ENCODE measurements at places on chromosomes 7 and 10.

GRCh38 chr7:150949564-150949963, 28.6 kb downstream of the KCNH2 start:
- no peak for DNase-seq

DNA sequence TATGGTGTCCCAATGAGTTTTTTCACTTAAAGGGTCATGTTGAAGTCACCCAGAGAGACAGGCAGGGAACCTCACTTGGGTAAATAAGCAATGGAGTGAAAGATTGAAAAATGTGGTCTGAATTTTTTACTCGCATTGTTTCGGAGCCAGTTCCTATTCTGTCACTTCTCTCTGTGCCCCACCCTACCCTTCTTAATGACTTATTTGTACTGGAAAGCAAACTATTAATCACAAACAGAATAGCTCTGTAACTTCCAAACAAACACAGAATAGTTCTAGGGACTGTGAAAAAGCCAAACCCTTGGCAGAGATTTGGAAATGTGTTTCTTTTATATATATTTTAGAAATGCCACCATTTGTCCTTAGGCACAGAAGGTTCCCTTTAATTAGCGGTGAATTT, 76.0 kb downstream of the LRMDA start:
- DNase-seq: no peak

GRCh38 chr10:75672111-75672671, 240.8 kb downstream of the LRMDA start:
- no peak for DNase-seq

GRCh38 chr7:35792472-35792871, 8.4 kb upstream of the SEPTIN7 start:
- no peak for DNase-seq

- DNase-seq: no peak
Measured at GRCh38 chr7:127047521-127047920, 205.2 kb downstream of the GRM8 start.

- DNase-seq: no peak
Measured at GRCh38 chr7:154353355-154353767, 301.2 kb downstream of the DPP6 start.

GRCh38 chr7:6384327-6384726, 63.4 kb downstream of the DAGLB start:
- DNase-seq: no peak

Data from GM04504 (cell line).